Fibroblast of skin of right biceps (primary cell): ENCODE measurements at places on chromosomes 6 and 20.

- no peak for DNase-seq
Measured at GRCh38 chr6:145139895-145140294, 595.4 kb downstream of the EPM2A start.

- DNase-seq, result no peak
Measured at GRCh38 chr20:24134930-24135329, 146.4 kb upstream of the GGTLC1 start.

GRCh38 chr20:19540392-19540791 lies 217.7 kb upstream of the RIN2 start:
- DNase-seq, result no peak

DNA sequence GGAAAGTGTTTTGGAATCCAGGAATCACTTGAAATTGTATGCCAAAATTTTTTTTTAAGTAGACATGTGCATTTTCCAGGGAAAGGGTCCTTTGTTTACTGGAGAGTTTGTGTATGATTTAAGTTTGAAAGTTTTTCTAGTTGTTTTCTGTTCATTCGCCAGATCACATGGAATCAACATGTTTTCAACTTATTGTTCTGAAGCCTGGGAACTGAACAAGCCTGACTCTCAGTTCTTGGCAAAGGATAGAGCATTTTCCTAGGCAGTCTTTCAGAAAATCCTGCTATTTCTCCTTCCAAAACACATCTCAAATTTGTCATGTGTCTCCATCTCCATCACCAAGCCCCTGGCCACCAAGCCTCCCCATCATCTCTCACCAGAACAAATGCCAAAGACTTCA lies 374.8 kb downstream of the MAFB start:
- DNase-seq, result no peak

- DNase-seq, result no peak
Measured at GRCh38 chr20:51796340-51796739, 6.0 kb downstream of the SALL4 start.

- no peak for DNase-seq
Measured at GRCh38 chr6:22053391-22053997, 243.3 kb downstream of the PRL start.

DNA sequence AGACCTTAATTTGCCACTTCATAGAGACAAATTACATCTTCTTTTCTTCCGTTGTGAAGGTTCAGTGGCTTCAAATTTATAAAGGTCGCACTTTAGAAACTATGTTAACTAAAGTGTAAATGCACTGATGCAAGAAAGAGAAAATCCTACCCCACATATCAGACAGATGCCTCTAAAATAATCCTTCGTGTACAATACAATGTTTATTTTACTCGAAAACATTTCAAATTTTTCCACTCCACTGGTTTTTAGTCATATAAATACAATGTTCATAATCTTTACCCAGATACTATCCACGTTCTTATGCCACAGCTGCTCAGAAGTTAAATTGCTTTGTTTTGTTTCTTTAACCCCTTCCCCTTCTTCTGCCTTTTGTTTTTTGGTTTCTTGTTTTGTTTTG lies 140.3 kb upstream of the LAMP5 start:
- DNase-seq, result no peak

- DNase-seq, result no peak
Measured at GRCh38 chr20:504632-505075, 38.9 kb downstream of the CSNK2A1 start.

DNA sequence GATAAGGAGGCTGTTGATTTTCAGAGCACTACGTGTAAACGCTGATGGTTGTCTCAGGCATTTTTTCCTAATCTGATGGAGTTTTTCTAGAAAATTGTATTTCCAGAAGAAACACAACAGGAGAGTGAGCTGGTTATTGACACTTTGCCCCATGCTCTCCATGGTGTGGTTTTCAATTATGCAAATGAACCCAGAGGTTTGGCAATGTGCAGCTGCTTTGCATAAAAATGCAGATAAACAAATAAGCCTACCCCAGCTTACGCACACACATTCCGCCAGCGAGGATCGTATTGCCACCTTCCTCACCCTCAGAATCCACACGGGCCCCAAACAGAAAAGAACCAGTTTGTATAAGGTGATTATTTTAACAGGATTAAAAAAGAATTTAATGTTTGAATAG lies 45.1 kb upstream of the FRMD1 start:
- DNase-seq, result no peak

DNA sequence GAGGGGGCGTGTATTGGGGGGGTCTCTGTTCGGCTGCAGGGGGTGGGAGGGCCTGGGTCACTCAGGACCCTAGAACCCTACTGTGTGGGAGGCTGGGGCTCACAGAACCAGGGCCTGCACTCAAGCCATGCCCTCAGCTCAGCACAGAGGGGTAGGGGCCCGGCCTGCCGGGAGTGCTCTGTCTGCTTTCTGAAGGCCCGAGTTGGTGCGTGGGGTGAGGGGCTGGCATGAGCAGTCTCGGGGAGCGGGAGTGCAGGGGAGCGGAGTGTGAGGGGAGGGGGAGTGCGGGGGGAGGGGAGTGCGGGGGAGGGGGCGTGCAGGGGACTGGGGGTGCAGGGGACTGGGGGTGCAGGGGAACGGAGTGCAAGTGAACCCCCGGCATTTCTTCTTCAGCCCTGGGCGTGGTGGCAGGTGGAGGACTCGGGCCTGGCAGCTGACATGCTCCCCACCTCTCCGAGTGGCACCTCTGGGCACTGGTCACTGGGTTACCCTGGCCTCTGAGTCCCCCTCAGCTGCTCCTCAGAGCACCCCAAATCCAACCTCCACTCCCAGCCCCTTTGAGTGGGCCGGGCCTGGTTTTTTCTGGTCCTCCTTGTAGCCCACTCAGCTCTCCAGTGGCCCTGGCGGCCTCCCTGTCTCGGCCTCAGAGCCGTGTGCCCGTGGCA lies 1.0 kb downstream of the COL20A1 start:
- no peak for DNase-seq

DNA sequence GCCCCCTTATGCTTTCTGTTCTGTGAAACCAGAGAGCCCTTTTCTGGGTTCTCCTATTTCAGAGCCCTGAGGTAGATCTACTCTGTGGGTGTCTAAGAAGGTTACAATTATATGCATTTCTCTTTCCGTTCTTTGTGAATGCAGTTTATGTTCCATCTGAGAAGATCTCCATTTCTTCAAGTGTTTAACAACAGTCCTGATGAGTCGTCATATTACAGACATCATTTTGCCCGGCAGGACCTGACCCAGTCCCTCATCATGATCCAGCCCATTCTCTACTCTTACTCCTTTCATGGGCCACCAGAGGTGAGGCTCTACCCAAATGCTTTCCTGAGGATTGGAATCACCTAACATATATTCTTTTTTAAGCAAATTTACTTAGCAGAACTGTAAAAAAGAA lies 18.8 kb upstream of the SMIM26 start:
- DNase-seq, result no peak

DNA sequence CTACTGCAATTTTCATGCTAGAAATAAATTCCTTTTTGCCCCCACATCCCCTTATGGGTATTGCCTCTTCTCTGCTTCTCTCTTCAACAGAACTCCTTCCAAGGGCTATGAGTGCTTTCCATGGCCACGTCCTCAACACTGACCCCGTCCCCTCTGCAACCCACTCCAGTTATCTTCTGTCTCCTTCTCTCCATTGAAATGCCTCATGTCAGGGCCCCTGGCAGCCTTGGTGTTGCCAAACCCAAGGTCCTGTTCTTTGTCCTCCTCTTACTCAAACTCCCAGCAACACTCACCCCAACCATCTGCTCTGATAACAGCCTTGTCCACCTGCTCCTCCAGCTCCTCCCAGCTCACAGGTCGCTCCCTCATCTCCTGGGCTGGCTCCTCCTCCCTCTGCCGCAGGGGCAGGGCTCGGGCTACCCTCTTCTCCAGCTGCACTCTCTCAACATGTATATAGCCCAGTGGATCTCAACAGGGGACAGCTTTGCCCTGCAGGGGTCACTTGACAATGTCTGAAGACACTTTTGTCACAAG lies 196.1 kb upstream of the QKI start:
- DNase-seq, result no peak

GRCh38 chr20:35607003-35607735 lies 8.5 kb upstream of the SPAG4 start:
- DNase-seq, result no peak

- no peak for DNase-seq
Measured at GRCh38 chr6:167653561-167653960, 173.2 kb upstream of the AFDN start.

- DNase-seq, result no peak
Measured at GRCh38 chr6:122787721-122788120, 1.3 kb upstream of the SMPDL3A start.

- no peak for DNase-seq
Measured at GRCh38 chr20:50726955-50727791, 4.2 kb upstream of the PARD6B start.

DNA sequence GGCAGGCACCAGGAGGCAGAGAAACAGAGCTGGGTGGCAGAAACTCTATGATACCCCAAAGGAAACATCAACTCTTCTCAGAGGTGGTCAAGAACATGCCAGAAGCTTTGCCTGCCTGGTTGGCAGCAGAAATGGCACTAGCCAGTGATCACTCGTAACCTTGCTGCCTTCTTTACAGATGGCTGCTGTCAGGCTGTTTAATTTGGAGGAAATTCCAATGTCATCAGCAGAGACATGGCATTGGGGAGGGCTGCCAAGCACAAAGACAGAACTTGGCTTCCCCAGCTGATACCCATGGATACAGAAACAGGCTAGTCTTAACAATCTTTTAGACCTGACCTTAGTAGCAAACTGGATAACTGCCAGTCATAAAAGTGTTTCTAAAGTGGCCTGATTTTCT lies 153.6 kb downstream of the GMPR start:
- no peak for DNase-seq

DNA sequence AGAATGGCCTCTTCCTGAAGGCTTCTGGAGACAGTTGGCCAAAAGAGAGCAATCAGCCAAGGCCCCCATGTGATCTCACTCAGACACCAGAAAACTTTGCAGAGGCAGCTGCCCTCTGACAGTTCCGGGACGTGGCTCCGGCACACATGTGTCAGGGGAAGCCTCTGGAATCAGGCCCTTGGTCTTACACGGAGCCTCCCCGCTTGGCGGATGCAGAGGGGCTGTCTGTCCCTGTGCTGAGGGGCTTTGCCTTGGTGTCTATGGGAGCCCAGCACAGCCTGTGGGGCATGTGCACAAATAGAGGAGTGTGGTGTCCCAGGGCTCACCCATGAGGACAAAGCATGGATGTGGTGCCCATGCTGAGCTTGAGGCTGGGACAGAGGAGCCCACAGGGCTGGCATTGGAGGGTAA lies 13.8 kb downstream of the SIGLEC1 start:
- no peak for DNase-seq

DNA sequence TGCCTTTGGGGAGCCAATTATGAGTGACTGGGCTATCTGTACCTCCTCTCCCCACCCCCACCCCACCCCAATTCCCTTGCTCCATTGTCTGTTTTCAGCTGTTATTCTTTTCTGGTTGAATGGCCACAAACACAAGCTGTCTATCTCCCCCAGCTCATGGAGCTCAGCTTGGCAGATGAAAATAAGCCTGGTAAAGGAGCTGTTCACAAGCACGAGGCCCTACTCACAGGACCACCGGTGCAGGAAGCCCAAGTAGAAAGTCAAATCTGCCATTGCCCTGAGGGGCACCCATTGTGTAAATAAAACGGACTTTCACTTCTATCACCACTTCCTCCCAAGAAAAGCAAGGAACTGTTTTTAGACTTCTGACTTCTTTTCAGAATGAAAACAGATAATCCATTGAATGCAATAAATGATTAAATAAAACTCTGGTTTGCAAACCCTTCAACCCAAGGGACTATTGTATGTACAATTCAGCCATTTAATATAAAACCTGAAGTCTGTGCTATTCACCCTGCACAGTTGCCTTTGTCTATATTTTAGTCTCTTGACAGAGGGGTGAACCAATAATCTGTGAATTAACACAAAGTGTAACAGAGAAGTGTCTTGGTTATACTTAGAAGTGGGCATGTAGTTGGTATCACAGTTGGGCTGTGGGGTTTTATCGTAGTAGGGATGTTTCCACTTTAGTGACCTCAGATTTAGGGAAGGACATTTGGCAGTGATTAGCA lies 27.7 kb downstream of the RIPOR2 start:
- DNase-seq, result no peak

- peak; percentile 79 for DNase-seq
Measured at GRCh38 chr20:36462440-36463211, 78.7 kb upstream of the MYL9 start.

GRCh38 chr20:5465604-5465927 lies 148.8 kb upstream of the PROKR2 start:
- no peak for DNase-seq

DNA sequence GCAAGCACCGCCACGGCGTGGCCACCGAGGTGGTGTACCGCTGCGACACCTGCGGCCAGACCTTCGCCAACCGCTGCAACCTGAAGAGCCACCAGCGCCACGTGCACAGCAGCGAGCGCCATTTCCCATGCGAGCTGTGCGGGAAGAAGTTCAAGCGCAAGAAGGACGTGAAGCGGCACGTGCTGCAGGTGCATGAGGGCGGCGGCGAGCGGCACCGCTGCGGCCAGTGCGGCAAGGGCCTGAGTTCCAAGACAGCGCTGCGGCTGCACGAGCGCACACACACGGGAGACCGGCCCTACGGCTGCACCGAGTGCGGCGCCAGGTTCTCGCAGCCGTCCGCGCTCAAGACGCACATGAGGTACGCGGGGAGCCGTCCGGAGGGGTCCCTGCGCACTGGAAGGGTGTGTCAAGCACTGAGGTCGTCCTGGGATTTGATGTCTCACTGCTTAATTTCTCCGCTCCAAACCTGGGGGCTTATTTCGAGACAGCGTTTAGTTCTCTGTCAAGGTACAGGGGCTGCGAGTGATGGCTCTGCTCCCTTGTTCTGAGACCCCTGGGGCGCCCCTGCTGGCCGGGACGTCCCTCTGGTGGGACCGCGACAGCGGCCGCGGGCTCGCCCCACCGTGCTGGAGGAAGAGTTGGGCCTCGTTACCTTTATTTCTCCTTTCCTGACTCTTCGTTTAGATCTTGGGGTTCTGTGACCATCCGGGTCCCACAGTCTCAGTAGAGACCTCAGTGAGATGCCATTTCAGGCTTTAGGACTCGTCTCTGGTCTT lies 3.6 kb downstream of the GZF1 start:
- DNase-seq, result no peak

DNA sequence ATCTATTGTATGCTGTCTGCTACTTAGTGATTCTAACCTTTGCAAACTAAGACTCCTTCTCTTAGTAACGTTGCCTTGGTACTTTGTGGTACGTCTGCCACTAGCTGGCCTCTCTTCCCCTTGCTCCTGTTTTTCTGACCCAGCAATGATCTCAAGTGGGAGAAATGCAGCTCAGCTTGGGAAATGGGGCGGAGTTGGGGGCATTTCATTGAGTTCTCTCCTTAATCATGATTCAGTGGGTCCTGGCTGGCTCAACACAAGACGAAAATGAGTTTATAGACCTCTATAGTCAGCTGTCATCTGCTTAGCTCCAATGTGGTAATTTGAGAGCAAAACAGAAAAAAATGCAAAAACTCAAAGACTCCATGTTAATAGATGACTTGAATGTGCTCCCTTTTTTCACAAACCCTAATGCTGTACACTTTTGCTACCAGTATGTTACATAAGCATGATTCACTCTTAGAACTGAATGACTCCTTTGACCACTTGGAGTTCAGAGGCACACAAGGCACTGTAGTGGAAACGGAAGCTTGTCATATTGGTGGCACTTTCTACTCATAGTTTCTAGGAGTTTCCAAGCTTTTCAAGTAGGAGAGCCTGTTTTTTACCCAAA lies 55.3 kb upstream of the SOX4 start:
- peak; percentile 17 for DNase-seq
